ENCODE measurements at places on chromosomes 2 and 18.

DNA sequence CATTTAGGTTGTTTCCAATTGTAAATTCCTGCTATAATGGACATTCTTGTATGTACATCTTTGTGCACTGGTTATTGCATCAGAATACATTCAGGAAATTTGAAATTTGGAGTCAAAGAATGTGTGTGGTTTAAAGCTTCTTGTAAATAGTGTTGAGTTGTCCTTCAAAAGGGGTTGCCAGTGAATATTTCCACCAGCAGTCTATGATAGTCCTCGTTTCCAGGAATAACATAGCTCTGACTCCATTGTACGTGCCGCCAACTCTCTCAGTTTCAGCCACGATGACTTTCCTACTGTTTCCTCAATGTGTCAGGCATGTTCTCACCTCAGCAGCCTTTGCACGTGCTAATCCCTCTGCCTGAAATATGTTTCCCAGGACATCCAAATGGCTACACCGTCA, 10.9 kb upstream of the HS6ST1 start:
- no peak for DNase-seq

DNA sequence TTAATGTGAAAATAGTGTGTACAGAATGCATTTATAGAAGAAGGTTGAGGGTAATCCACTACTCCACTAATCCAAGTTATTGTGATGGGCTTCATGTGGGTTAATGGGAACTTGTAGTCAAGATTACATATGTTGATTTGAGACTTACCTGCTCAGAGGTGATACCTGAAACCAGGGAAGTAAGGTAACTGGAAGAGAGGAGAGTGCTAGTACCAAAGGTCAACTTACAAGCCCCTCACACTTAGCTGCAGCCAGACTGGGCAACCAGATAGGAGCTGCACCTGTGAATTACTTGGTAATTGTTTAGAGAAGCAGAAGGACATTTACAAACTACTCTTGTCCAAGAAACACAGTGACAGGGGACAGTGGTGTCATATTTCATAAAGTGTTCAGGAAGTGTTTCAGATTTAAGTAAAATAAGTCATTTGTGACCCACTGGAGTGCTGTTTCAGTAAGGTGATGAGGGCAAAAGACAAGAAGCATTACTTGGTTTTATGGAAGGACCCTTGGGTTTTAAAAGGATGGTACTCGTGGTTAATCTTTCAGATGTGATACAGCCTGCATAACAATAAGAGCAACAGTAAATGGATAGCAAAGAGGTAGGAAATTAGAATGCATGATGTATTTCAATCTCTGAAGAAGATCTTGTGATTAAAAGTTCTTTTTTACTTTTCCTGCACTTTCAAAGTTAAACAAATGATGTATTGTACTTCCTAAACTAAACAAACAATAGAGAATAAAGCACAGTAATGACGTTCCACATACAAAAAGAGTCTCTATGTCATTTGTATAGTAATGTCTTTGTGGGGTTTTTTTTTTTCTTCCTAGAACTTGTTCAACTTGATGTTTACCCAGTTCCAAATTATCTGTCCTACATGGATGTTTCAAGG, 189.3 kb downstream of the PHLPP1 start:
- DNase-seq, result no peak

- no peak for DNase-seq
Measured at GRCh38 chr2:45237128-45237527, 227.9 kb upstream of the SIX2 start.

DNA sequence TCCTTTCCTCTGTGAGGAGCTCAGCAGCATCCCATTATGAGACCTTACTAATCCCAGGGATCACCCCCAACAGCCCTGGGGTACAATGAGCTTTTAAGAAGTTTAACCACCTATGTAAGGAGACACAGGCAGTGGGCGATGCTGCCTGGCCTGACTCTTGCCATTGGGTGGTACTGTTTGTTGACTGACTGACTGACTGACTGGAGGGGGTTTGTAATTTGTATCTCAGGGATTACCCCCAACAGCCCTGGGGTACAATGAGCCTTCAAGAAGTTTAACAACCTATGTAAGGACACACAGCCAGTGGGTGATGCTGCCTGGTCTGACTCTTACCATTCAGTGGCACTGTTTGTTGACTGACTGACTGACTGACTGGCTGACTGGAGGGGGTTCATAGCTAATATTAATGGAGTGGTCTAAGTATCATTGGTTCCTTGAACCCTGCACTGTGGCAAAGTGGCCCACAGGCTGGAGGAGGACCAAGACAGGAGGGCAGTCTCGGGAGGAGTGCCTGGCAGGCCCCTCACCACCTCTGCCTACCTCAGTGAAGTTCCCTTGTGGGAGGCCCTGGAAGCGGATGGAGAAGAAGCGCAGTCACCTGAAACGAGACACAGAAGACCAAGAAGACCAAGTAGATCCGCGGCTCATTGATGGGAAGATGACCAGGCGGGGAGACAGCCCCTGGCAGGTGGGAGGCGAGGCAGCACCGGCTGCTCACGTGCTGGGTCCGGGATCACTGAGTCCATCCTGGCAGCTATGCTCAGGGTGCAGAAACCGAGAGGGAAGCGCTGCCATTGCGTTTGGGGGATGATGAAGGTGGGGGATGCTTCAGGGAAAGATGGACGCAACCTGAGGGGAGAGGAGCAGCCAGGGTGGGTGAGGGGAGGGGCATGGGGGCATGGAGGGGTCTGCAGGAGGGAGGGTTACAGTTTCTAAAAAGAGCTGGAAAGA, 7.6 kb downstream of the PROC start:
- no peak for DNase-seq

DNA sequence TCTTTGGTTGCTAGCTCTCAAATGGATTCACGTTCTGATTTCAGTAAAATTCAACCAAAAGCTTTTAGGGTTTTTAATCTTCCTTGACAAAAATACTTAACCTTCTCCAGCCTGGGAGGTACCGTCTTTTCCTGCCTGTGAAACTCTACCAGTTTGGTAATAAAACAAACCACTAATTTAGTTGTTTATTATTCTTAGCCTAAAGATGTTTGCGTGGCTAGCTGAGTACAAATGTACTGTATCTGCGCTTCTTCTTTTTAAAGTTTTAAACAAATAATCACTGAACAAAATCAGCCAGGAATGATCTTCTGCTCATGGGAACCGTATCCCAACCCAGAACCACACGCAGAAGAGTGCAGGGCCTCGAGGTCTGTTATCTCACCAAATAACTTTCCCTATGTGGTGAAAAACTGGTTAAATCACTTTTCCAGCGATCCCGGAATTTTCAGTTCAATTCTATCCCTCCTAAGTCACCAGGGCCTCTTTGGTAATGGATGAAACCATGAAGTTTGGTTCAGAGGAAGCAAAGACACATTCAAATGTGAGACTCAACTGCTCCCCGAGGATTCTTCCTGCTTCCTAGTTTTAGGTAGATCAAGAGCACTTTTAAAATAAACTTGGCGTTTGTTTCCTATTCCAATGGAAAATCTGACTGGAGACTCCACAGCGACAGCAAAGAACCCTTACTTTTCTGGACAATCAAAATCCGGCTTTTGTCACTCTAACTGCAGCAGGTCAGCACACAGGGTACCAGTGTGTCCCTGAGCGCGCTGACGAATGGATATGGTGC, 36.1 kb downstream of the BCL2 start:
- DNase-seq, result no peak

GRCh38 chr2:9808334-9809063, 34.8 kb upstream of the TAF1B start:
- no peak for DNase-seq

GRCh38 chr2:25587361-25587760, 86.0 kb downstream of the DTNB start:
- no peak for DNase-seq

DNA sequence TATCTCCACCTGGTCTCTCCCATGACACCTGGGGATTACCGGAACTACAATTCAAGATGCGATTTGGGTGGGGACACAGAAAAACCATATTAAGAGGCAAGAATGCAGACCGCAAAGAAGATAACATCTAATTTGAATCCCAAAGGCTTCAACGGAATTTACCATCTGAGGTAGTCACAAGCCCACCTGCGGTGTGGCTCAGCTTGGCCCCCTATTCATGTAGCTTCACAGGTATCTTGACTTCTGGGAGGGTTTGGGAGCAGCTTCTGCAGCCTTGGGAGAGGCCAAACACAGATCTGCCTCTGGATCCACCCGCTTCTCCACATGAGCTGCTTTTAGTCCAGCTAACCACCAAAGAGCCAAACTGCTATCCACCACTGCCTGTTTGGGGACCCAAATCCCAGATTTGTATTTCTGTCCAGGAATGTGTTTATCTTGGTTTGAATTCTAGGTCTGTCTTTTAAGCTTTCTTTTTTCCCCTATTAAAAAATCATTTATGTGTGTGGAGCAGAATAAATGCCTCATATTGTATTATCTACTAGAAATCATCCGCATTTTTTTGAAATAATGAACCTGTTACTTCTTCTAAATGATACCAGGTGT, 247.6 kb downstream of the DLGAP1 start:
- DNase-seq, result no peak

DNA sequence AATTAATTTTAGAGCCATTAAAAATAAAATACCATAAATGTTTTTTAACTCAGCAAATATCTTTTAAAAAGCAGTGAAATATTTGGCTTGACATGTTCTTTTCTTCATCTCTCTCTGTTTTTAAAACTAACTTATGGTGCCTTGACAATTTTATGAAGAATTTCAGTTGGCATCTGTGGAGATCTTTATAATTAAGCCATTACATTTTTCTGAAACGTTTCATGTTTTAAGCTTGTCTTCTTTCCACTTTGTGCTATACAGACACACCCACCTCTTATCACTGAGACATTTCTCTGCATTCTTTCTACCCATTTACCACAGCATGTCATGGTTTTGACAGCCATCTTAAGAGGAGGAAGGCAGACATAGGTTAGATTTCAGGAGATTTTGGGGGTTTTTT, 915.1 kb upstream of the FSHR start:
- no peak for DNase-seq

DNA sequence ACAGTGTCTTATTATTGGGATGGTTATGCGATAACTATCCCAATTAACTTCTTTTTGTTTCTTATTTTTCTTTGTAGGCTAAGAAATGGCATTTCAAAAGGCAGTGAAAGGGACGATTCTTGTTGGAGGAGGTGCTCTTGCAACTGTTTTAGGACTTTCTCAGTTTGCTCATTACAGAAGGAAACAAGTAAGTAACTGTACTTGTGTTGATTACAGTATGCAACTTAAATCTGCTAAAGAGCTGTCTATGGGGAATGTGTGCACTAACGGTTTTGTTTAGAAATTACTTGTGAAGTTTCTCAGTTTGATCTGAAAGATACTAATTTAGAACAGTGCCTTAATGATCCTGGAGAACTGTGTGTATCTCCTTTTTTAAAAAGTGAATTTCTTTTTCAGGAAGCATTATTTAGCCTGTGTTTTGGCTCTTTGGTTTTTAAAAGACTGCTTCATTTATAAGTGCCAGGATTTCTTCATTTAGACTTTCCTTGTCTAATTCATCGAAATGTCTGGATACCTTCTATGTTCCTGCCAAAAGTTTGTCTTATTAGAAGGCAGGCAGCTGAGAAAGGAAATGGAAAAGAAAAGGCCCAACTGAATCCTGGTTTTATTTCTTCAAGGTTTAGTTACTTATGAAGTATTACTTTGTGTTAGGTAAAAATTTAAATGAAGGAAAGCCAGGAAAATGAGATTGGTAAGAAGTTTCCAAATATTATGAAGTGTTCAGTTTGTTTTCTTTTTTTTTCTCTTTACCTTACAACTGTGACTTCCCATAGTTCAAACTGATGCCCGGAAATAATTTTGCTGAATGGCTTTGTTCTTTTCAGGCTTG, 40.1 kb downstream of the GPD2 start:
- no peak for DNase-seq

DNA sequence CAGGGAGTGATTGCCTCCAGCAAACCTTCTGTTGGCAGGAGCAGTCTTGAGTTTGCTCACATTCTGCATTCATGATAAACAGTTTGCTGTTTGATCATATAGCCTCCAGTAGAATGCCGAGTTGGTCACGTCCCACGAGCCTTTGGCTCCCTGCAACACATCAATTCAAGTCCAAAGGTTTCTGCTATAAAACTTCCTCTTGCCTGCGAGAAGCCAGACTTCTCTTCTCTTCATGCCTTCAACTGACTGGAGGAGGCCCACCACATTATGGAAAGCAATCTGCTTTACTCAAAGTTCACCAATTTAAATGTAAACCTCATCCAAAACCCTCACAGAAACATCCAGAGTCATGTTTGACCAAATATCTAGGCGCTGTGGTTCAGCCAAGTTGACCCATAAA, 40.8 kb downstream of the CXCR4 start:
- no peak for DNase-seq

GRCh38 chr2:222319586-222320435, 21.0 kb upstream of the PAX3 start:
- DNase-seq, result no peak

DNA sequence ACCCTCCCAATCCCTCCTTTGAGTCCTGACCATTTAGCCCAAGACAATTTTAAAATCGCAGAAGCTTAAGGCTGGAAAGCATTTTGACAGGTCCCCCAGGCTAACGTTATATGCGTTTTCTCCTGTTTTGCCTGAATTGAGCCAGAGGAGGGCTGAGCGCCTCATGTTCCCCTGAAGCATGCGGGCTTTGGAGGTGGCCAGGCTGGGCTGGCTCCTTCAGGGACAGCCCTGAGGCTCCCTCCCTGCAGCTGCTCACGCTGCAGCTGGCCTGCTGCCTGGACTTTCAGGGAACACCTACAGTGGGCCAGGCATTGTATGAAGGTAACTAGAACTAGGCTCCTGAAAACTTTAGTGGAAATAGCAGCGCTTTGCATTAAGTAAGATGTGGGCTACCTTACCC, 179.2 kb downstream of the ACKR3 start:
- no peak for DNase-seq

DNA sequence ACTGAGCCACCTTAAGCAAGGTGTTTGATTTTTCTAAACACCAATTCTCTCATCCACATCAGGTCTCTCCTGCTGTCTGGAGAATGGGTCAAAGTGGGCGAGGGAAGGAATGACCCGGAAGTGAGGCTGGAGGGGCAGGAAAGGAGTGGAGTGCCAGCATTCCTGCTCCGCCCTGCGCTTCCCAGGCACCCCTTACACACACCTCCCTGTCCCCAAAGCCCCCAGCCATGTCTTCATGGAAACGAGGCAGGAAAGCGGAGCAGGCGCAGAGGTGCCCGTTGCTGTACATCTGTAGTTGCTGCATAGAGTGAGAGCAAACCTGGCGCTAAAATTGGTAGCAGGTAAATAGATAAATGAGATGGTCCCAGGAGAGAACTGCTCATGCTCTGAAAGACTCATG, 27.2 kb upstream of the NT5DC4 start:
- no peak for DNase-seq

GRCh38 chr2:65452150-65452895, 19.9 kb upstream of the SPRED2 start:
- no peak for DNase-seq

DNA sequence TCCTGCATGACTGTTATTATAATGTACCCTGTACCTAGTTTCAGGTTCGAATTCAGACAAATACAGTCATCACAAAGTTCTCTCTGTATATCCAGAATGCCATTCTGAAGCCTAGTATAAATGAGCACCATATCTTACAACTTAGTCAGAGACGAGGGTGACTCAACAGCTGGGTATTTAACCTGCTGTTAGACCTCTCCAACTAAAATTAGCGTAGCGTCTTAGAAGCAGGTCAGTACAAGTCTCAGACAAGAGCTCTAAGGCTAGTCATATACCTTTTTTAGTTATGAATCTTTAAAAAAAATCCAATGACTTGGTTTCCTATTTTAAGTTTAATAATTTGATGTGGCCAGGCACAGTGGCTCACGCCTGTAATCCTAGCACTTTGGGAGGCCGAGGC, 74.1 kb downstream of the CABYR start:
- DNase-seq, result no peak

Data from stimulated activated CD4-positive, alpha-beta T cell treated with anti-CD3 and anti-CD28 coated beads, Interleukin-1b, Interleukin-23, amount 100 ng/mL, for 24 hours (primary cell).